ENCODE measurements at places on chromosomes 3 and 15.

- no peak for DNase-seq
Observed at GRCh38 chr3:157157836-157158235, 2.1 kb downstream of the CCNL1 start.

DNA sequence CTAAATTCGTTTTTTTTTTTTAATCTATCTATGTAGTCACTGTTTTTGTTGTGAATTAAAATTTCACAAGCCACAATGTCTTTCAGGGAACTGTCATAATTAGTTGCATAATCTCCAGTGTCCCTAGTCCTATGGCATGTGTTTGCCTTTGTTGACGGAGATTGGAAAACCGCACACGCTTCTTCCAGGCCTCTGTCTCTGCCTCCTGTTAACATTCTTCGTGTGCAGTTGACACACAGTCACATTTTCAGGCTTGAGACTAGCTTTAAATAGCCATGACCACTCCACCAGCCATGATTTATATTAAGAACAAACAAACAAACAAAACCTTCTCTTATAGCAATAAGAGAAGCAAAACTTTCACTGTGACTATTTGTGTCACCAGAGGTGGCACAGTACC lies 139.8 kb downstream of the DUT start:
- DNase-seq: no peak

- DNase-seq: no peak
Observed at GRCh38 chr3:175518459-175518858, 659.3 kb downstream of the NAALADL2 start.

- no peak for DNase-seq
Observed at GRCh38 chr3:65858749-65859148, 180.0 kb downstream of the MAGI1 start.

- DNase-seq: no peak
Observed at GRCh38 chr15:98221144-98221543, 260.6 kb downstream of the ARRDC4 start.

- DNase-seq: no peak
Observed at GRCh38 chr3:105140899-105141367, 225.8 kb upstream of the ALCAM start.

DNA sequence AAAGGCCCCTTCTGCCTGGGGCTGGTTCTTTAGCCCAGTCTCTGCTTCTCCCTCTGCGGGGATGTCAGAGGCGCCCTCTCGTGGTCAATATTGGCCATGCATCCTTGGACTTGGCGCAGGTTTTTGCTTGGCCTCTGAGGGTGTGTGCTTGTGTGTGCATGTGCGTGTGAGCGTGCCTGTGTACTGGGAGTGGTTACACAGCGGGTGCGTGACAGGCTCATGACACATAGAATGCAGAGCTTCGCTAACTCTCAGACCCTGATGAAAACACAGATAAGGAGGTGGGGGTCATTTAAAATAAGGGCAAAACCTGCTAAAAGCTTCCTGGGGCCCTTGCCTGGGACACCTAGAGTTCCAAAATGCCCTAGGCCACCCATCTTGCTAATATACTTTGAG lies 160.9 kb downstream of the SMAD6 start:
- no peak for DNase-seq

DNA sequence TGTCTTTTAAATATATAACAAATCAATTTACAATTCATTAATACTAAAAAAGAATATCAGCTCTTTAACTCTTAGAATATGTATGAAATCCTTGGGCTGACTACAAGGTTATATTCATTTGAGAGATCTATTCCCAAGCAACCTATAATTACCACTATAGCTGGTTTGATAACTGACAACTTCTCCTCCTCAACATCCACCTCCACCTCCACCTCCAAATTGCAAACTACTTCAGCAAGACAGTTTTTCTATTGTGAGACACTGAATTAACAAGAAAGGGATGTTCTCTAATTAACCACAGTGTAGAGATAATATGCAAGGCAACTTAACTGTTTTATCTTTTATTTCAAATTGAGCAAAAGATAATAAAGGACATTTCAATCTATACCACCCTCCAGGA lies 284.8 kb upstream of the ARL6 start:
- DNase-seq: no peak

- peak; percentile 7 for DNase-seq
Observed at GRCh38 chr3:56773986-56774385, 27.8 kb downstream of the ARHGEF3 start.

- DNase-seq: no peak
Observed at GRCh38 chr3:55623786-55624185, 136.7 kb upstream of the WNT5A start.

- no peak for DNase-seq
Observed at GRCh38 chr3:112619295-112619694, 21.6 kb downstream of the CCDC80 start.
